Activated T-helper 2 cell treated with anti-CD3 and anti-CD28 coated beads, Interferon-gamma antibody, Interleukin-2, Interleukin-4, amounts not matched to agents 10 μg/mL and 5 μg/mL and 100 μg/mL, durations not matched to agents 14 hours and 24 hours and 36 hours (primary cell): ENCODE measurements at places on chromosomes 2 and 18.

DNA sequence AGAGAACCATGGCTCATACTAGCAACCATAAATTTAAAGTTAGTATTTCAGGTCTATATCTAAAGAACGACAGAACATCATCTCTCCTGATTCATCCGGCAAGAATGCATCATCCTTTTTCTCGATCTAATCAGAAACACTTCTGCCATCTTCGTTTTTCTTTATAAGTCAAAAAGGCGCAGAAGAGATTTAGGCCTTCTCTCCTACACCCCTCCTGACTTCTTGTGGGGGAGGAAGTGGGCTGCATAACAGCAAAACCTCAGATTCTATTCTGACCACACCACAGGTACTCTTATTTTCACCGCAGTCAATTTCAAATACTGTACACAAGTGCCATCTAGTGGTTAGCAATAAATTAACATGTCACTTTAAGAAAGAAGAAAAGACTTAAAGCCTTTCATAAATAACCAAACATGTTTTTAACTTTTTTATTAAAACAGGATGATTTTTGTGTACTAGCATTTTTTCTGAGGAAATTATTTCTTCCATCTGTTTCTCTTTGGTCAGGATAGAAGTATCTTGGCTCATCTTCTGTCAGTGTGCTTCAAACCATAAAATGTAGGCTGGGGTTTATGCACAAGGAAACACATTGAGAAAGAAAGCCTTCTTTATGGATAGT is 48.4 kb upstream of the PIK3C3 start:
- H3K36me3 ChIP-seq = no peaks in the 10 kb centered on the region
- H3K4me3 ChIP-seq = no peak overlapping the region

DNA sequence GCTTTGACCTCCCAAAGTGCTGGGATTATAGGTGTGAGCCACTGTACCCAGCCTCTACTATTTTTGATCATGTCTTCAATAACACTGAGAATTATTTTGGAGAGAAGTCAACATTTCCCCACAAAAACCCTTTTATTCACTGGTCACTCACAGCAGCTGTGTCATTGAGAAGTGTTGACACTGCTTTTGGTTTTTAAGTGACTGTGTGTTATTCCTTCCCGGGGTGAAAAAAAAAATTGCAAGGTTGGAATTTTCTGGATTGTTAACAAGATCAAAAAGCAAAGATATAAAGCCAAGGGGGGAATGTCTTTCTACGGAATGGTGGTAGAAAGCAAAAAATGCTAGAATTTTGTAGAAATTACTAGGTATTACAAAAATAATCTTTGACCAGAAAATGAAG is 61.5 kb downstream of the TANC1 start:
- no peaks in the 10 kb centered on the region for H3K36me3 ChIP-seq
- peaks cover 2% of the 10 kb centered on the region for H3K4me1 ChIP-seq
- no peak overlapping the region for H3K27ac ChIP-seq
- H3K27me3 ChIP-seq = no peaks in the 10 kb centered on the region

DNA sequence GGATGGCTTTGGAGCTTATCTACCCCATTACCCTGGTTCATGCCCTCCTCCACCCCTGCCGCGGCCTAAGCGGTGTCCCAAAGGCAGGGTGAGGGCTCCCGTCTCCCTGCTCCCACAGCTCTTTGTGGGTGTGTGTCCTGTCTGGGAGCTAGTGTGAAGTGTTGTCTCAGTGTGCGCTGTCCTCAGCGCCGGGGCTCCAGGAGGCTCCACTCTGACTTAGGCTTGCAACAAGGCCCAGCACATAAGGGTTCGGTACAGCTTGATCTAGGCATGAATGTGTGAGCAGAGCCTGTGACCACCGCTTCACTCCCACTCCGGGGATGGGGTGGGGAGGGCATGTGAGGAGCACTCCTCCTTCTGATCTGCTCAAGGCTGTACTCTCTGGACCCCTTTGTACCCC is 1.2 kb downstream of the MC2R start:
- DNase-seq = no peak
- no peaks in the 10 kb centered on the region for H3K27me3 ChIP-seq
- H3K4me3 ChIP-seq = no peak overlapping the region
- H3K36me3 ChIP-seq = no peaks in the 10 kb centered on the region

GRCh38 chr18:8121942-8122480 is 487.2 kb upstream of the RAB12 start:
- H3K4me1 ChIP-seq = no peaks in the 10 kb centered on the region
- H3K36me3 ChIP-seq = no peaks in the 10 kb centered on the region
- H3K27me3 ChIP-seq = no peaks in the 10 kb centered on the region
- no peak for DNase-seq
- H3K27ac ChIP-seq = no peak overlapping the region
- H3K4me3 ChIP-seq = no peak overlapping the region

DNA sequence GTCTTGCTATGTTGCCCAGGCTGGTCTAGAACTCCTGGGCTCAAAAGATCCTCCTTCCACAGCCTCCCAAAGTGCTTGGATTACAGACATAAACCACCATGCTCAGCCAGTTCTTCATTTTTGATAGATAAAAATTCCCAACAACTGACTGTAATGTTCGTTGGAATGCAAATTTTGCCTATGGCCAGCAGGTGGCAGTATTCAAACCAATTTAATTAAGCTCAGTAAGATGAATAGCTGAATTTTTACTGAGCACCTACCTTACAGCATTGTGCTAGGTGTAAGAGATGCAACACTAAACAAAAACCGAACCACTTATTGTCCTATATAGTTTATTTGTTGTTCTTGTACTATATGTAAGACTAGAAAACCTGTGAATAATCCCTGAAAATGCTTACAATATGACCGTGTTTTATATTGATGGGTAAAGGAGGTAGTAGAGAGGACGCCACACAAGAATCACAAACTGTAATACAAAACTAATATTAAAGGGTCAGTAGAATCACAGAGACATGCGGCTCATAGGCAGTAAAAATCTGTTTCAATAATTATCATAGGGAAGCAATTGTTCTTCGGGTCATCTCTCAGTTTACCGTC is 8.2 kb upstream of the TMEM182 start:
- H3K36me3 ChIP-seq = no peaks in the 10 kb centered on the region
- DNase-seq = no peak
- no peaks in the 10 kb centered on the region for H3K4me1 ChIP-seq
- peaks cover 4% of the 10 kb centered on the region for H3K27me3 ChIP-seq
- H3K27ac ChIP-seq = no peak overlapping the region

DNA sequence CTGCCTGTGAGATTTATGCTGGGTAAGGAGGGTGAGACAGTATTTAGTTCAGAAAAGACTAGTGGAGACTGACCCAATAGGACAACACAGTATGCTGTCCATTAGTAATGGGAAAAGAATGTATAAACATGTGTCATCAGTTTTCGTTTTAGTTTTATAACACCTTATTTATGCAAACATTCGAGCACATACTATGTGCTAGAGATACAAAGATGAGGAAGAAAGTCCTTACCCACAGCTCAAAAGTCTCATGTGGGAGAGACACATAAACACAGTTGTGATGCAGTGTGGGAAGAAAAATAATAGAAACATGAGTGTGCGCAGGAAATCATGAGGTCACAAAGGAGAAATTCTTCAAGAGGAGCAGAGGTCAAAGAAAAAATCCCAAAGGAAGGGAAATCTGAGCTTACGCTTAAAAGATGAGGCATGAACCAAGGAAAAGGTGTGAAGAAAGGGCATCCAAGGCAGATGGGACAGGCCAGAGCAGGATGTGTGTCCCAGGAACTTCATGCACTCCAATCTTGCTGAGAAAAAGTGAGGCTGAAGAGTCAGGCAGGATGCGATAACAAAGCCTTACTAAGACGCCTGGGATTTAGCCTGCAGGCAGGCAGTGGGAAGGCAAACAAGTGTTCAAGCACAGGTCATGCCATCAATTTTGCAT is 8.1 kb downstream of the METTL21A start:
- H3K4me3 ChIP-seq = no peak overlapping the region
- peaks cover 77% of the 10 kb centered on the region for H3K36me3 ChIP-seq
- H3K4me1 ChIP-seq = peaks cover 34% of the 10 kb centered on the region
- no peak for DNase-seq

- H3K4me3 ChIP-seq = no peak overlapping the region
- H3K4me1 ChIP-seq = no peaks in the 10 kb centered on the region
- no peaks in the 10 kb centered on the region for H3K36me3 ChIP-seq
- H3K27me3 ChIP-seq = no peaks in the 10 kb centered on the region
- DNase-seq = no peak
Measured at GRCh38 chr2:166454006-166454595, 39.9 kb downstream of the SCN7A start.

- DNase-seq = no peak
- no peaks in the 10 kb centered on the region for H3K4me1 ChIP-seq
- H3K36me3 ChIP-seq = no peaks in the 10 kb centered on the region
- H3K4me3 ChIP-seq = no peak overlapping the region
- H3K27me3 ChIP-seq = no peaks in the 10 kb centered on the region
Measured at GRCh38 chr2:126908721-126909177, 10.1 kb downstream of the TEX51 start.

GRCh38 chr2:43319541-43319940 is 93.1 kb upstream of the ZFP36L2 start:
- peaks cover 11% of the 10 kb centered on the region for H3K4me1 ChIP-seq
- H3K36me3 ChIP-seq = peaks cover 29% of the 10 kb centered on the region
- no peaks in the 10 kb centered on the region for H3K27me3 ChIP-seq

DNA sequence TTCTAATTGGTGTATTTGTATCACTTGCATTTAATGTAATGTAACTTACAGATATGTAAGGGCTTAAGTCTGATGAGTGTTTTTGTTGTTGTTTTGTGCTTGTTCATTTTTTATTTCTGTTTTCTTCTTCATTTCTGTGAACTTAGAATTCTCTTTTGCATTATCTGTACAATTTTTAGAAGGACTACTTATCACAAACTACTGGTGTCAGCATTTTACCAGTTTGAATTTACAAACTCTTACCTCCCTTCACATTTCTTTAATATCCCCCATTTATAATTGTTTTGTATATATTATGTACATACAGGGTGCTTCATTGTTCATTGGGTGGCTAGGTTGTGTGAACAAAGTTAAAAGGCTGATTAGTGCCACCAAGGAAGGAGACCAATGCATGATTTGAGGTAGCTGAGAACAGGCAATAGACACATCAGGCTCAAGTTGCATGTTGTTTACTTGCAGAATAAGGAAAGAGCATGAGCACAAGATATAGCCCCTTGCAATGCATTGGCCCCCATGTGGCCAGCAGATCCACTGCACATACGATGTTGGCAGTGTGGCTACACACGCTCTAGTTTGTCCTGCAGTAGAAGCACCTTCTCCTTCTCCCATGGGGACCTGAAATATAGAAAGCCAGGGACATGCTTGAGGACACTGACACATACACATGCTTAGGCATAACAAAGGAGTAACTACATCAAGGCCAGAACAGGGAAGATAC is 198.2 kb downstream of the CD8B2 start:
- no peaks in the 10 kb centered on the region for H3K36me3 ChIP-seq
- H3K27me3 ChIP-seq = no peaks in the 10 kb centered on the region
- no peaks in the 10 kb centered on the region for H3K4me1 ChIP-seq
- no peak for DNase-seq
- no peak overlapping the region for H3K4me3 ChIP-seq

DNA sequence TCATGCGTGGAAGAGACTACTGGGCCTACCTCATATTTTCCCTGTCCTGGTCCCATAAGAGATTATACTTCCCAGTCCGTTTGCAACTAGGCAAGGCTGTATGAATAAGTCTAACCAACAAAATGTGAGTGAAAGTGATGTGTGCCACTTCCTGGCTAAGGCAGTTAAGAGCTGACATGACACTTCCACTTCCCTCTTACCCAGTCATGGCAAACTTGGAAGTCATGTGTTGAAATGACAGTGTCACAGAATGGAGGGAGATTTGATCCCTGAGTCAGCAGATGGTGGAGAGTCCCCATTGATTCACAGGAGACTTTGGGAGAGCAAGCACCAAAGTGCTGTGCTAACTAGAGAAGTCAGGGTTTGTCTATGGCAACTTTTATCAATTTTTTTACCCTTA is 36.4 kb downstream of the TACR1 start:
- no peak for DNase-seq
- no peak overlapping the region for H3K27ac ChIP-seq
- peaks cover 2% of the 10 kb centered on the region for H3K27me3 ChIP-seq
- no peaks in the 10 kb centered on the region for H3K36me3 ChIP-seq

DNA sequence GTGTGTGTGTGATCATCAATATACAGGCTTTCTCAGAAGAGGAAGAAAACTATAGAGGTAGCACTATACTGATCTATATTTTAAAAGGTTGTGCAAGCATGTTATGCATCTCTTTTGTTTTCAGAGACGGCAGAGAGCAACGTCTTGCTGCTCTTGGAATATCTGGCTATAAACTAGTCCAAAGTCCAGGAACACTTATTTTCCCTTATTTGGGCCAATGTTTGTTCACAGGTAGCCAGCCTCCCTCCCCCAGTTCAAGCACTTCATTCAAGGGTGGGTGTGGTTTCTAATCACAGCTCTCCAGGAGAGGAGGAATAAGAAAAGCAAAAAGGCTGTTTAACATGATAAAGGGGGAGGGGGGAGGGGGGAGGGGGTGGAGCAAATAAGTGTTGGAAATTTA is 4.2 kb downstream of the FZD5 start:
- no peak for DNase-seq
- no peak overlapping the region for H3K27ac ChIP-seq
- H3K4me1 ChIP-seq = peaks cover 19% of the 10 kb centered on the region
- H3K36me3 ChIP-seq = peaks cover 9% of the 10 kb centered on the region
- no peak overlapping the region for H3K4me3 ChIP-seq

DNA sequence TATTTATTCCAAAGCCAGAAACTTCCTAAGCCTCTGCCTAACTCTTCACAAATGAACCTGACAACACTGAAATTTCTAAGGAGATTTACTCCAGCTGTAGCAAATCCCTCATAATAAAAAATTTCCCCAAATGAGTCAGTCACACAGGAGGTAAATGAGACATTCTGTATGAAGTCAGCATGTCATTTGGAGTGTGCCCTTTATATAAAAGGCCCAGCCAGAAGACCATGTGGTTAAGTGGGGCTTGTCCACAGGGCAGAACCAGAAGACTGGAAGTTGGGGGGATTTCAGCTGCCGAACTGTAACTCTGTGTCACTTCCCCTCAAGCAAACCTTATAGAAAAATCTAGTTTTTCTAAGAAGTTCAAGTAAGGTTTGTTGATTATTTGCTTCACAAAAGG is 30.2 kb downstream of the NRP2 start:
- peak overlapping the region; percentile 46 for H3K27ac ChIP-seq
- DNase-seq = no peak
- no peaks in the 10 kb centered on the region for H3K27me3 ChIP-seq
- H3K4me3 ChIP-seq = no peak overlapping the region

DNA sequence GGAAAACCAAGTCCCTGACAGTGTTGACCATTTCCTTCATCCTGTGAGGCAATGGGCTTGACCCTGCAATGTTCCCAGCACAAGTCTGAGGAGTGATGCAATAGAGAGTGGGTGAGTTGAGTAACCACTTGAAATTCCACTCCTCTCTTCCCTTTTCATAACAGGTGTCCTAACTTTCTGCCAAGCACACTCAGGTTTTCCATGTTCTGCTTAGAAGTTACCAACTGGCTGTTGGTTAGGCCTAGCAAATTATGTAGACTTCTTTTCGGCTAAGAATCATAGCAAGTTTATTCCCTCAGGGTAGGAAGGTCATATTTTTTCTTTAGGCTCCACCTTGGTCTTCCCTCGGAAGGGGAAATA is 11.5 kb downstream of the GNLY start:
- no peak for DNase-seq
- no peak overlapping the region for H3K4me3 ChIP-seq
- peak overlapping the region; percentile 62 for H3K27ac ChIP-seq
- peaks cover 28% of the 10 kb centered on the region for H3K27me3 ChIP-seq
